Activated CD4-positive, alpha-beta T cell treated with anti-CD3 and anti-CD28 coated beads, Interleukin-2, amount 10 ng/mL, durations not matched to agents 7 days and 5 days (primary cell): ENCODE measurements at places on chromosomes 1 and 21.

DNA sequence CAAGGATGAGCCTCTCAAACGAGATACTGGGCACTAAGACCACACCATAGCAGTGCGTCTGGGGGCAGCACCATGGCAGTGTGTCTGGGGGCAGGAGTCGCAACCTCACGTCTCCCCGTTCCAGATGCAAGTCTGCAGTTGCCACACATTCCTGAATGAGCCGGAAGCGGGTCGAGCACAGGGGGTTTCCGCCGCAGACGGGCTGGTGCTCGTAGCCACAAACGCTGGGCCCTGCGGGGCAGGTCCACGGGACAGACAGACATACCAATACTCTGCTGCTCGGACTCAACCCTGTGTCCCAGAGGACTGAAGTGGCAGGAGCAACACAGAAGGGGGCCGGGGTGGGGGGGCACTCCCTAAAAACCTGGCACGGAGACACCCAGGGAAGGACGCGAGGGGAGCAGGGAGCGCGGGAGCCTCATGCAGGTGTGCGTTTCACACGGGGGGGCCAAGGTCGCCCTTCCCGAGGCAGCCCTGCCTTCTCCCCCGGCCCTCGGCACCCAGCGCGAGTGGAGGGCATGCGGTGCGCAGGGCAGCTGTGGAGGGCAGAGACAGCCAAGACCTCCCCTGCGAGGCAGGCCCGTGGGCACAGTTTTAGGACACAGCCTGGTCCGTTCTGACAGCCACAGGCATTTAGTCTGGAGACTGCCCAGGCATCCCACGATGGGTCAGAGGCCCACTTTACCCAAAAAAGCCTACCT, 24.5 kb downstream of the PTTG1IP start:
- no peak for DNase-seq

DNA sequence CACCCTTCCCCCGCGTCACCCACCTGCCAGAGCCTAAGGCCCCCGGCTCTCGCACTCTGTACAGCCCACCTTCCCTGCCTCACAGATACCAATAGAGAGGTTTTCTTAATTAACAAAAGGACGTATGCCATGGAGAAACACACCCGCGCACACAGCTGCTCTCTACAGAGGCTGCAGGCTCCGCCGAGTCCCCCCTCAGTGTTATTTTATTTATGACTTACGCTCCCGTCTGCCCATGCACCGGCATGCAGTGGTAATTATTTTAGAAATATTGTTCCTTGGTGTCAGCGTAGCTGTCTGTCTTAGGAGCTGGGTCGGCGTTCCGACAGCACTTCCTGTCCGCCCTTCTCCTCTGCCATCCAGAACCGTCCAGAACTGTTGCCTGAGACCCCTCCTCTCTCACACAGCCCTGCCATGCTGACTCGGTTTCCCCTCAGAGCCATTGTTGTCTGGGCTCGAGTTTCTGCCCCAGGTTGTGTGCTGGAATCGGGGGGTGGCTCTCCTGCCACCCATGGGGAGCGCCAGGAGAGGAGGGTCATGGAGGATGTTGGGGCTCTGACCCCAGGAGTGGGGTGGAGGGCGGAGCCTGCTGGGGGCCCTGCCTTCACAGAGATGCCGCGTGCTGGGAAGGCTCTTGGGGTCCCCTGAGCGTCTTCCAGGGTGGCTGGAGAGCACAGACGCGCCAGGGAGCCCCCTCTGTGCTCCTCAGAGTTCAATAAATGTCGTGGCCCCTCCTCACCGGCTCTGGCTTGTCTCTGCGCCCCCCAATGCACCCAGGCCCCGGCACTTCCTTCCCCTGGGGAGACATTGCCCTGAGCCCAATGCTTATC, 39.6 kb upstream of the COL6A1 start:
- no peak for DNase-seq

DNA sequence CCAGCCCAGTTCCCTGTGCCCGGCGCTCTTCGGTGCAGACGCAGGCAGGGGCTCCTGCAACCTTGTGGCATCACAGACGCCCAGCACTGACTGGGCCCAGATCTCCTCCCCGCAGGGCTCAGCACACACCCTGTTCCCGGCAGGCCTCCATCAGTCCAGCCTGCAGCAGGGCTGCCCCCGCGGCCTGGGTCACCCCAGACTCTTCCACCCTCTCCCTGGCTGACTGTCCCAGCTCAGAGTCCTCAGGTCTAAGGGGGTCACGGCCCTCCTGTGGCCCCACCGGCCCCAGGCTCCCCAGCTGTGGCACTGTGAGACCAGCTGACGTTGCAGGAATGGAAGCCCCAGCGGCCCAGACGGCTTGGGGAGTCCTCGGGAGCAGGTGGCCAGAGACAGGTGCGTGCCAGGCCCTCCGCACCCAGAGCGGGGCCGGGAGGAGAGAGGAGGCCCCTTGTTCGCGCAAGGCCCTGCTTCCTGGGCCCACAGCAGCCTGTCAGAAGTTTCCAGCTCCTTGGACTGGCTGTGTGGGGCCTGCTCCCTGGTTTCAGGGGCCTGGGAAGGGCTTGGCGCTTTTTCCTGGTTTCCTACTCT, 4.2 kb downstream of the B3GALT6 start:
- DNase-seq = no peak

- no peak for DNase-seq
These were observed 52.6 kb upstream of the JUN start for GRCh38 chr1:58836408-58836807.

GRCh38 chr1:16122916-16123315, 33.0 kb downstream of the EPHA2 start:
- DNase-seq = no peak

DNA sequence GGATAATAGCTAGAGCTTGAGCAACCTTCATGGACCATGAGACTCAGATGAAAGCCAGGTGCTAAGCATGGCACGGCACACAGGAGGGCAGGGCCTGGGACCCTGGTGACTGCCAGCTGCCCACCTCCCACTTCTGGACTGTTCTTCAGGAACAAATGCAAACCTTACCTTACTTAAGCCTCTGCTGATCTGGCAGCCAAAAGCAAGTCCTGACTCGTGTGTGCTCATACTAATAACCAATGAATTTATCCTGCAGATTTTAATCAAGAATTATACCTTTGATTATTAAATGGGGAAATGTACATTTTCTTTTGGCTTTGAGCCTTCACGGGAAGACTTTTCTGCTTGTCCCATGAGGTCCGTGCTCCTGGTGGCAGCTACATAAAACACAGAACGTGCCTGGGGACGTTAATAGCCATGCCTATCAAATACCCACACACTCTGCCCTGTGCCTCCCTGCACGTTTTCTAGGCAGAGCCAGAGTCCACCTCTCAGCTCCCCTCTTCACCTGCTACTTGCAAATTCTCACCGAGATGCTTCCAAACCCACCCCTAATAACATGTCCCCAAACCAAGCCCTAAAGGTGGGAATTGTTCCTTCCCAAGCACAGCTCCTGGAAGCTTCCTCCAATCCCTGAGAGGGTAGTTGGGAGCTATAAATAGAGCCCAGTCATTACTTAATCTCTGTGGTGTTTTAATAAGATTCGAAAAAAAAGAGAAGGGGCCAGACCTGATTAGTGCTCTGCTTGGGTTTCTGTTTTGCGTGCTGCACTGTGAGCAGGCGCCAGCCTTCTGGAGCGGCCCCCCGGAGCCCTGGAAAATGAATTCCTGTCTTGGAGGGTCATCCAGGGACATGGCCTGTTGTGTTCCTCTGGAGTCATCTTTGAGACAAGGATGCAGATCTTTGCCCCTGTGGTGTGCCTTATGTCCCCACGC, 33.5 kb downstream of the SLC1A7 start:
- DNase-seq = no peak

DNA sequence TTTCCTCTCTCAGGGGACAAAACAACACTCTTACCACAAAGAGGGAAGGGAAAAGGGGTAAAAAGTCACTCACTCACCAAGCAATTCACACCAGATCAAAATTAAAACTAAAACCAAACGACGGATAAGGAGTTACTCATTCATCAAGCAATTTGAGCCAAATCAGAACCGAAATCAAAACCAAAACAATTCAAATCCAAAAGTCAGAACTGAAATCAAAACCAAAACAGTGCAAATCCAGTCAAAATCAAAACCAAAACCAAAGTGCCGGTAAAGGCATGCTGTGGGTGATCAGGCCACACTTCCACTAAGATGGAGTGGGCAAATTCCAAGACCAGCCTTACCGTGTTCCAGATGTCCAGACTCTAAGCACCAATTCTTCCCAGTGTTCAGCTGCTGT, 717.9 kb downstream of the AMY1C start:
- no peak for DNase-seq
